ENCODE measurements at places on chromosomes 6 and 20.

DNA sequence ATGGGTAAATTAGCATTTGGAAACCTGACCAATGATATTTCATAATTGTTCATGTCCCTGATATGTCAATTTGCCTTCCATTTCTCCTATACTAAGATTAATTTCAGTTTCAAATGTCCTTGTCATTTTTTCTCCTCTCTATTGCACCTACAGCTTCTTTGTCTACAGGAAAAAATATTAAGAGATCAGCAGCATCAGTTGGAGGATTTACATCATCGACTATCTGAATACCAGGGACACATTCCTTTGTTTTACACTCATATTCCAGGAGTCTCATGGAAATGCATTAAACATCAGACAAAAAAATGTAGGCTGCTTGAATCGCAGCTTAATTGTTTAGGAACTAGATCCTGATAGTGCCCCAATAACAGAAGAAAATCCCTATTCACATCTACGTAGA, 188.2 kb downstream of the PRKN start:
- no peak for DNase-seq

GRCh38 chr6:4128748-4129147, 6.6 kb downstream of the ECI2 start:
- no peak for DNase-seq

GRCh38 chr6:152946484-152946883, 36.4 kb downstream of the FBXO5 start:
- DNase-seq = no peak

- DNase-seq = no peak
These were observed 180.9 kb upstream of the SPTLC3 start for GRCh38 chr20:12827816-12828385.

GRCh38 chr6:117549611-117550010, 52.7 kb downstream of the GOPC start:
- no peak for DNase-seq

DNA sequence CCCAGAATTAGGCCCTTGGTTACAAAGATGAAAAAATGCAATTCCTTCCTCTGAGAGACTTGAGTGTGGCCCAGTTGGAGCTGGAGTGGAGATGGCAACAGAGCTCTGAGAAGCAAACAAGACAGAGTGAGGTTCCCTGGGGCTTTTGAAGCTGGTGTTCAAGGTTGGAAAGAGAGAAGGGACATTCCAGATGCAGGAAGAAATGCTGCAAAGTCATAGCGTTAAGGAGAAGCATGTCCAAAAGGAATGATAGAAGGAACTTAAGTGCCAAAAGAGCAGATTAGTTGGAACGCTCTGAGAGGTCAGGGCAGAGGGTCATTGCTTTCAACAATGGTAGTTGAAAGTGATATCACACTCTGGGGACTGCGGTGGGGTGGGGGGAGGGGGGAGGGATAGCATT, 251.8 kb downstream of the TBC1D7 start:
- DNase-seq = no peak

Data from stimulated activated CD8-positive, alpha-beta memory T cell treated with anti-CD3 and anti-CD28 coated beads, Interleukin-15, amount 100 ng/mL, for 1 hour (primary cell).